ENCODE measurements at places on chromosomes 5 and 9.

DNA sequence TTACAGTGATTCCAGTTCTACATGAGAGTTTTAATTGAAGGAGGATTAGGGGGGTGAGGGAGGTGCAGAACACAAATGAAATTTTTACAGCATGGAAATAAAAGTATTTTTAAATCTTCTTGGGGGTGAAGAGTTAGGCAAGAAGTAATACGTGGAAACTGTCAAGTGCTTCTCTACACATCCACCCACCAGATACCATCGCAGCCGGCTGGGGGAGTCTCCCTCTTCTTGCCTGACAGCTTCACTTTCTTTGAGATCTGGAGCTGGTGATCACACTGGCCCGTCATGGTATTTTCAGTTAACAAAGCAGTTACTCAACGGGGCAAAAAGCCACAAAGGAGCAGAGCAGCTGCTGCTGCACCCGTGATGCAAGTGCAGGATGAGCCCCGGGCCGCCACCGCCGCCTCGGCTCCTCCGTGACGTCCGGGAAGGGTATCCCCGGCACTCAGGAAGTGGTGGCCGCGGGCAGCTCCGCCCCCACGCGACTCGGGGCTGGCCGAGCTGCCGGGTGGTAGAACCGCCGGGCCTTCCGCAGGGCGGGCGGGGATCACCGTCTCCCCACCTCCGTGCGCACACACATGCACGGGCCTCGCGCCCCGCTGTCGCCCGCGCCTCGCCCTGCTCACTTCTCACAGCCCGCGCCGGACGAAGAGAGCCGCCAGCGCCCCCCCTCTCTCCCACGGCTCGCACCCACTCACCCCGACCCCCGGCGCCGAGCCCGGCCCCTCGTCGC, 2.4 kb upstream of the NR4A3 start:
- peak; percentile 43 for DNase-seq

GRCh38 chr5:80078921-80079320, 43.8 kb downstream of the THBS4 start:
- no peak for DNase-seq

DNA sequence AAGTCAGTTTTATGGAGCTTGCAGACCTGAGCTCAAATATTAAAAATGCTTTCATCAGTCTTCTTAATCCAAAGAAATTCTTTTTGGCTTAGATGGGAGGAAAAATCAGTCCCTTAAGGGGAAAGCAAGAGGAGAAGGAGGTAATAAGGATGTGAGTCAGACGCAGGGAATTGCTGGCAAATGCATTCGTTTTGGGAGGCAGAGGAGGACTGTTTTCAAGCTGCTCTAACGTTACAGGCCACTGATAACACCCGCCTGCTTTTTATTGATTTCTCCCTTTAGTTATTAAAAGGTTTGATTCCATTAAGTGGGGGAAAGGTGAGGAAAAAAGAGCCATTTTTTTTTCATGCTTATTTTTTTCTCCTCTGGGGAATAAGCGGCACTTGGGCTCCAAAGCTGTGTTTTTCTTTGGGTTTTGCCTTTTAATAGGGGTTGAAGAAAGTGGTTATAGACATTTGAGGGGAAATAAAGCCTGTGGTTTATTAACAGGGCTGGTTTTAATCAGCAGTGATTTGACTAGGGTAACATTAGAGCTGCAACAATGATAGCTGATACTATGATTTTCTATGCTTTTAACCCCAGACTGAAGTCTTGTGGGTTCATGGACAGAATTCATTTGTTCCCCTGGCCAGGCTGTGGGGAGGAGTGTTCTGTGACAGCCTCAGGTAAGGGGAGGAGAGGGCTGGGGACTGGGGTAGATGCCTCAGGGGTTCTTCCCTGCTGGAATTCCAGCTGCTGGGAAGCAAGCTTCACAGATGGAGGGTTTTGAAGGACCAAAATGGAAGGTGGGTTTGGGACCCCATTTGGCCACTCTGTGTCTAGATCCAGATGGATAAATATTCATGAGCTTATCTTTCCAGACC, 225.2 kb downstream of the GAS1 start:
- peak; percentile 77 for DNase-seq

DNA sequence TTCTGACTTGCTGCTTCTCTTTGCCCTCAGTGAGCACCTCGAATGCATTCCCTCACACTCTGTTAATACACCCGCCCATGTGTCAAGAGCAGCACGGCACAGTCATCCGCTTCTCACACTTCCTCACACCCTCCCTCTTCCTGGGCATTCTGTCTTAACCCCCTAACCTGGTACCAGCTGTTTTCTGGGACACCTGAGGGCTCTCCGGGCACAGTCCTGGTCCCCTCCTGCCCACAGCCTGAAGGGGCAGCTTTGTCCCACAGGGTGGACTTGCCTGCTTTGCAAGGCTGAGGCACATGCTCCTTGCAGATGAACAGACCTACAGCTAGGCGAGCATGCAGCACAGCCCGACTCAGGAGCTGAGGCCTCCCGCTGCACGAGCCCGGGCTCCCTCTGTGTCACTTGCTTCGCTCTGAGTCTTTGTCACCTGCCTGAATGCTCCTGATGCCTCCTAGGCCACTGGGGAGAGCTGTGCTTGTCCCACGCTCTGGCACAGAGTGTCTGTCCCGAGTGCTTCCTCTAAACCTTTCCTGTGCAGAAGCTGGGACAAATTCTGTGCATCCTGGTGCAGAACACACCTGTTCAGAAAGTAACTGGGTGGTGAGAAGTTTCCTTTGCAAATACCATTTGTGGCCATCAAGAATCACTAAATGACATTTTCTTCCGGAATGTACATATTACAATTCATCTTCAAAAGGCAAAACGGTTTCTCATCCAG, 47.8 kb downstream of the AHRR start:
- no peak for DNase-seq

DNA sequence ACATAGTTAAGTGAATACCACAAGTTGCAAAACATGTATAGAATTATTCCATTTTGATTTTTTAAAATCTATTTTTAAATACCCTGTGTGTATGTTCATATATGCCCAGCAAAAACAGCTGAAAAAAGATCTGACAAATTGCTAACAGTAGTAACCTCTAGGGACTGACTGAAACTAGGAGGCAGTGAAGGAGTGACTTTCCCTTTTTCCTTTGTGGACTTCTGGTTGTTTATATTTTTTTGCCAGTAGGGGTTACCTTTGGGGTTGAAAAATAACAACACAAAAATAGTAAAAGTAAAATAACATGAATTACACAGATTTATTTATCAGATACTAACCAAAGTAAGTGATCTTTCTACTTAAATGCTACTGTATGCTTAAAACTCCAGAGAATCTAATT, 2.9 kb downstream of the MEGF9 start:
- no peak for DNase-seq

DNA sequence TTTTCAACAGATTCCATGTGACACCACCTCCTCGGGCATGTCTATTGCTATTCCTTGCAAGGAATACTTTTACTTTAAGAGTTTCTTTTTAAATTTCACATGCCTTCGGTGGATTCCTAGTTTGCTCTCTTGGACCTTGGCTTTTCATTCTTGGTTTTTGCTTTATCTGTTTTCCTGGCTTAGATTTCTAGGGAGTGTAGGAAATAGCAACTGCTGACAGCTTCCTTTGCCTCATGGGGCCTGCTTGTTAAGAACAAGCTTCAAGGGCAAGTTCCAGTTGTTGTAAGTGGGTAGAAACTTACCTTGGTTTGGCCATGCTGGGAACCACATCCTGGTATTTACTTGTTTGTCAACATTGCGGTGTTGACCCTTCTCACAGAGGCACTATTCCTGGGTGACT, 348.5 kb downstream of the DMAC1 start:
- no peak for DNase-seq

GRCh38 chr9:18605766-18606180, 131.8 kb downstream of the ADAMTSL1 start:
- DNase-seq, result no peak

DNA sequence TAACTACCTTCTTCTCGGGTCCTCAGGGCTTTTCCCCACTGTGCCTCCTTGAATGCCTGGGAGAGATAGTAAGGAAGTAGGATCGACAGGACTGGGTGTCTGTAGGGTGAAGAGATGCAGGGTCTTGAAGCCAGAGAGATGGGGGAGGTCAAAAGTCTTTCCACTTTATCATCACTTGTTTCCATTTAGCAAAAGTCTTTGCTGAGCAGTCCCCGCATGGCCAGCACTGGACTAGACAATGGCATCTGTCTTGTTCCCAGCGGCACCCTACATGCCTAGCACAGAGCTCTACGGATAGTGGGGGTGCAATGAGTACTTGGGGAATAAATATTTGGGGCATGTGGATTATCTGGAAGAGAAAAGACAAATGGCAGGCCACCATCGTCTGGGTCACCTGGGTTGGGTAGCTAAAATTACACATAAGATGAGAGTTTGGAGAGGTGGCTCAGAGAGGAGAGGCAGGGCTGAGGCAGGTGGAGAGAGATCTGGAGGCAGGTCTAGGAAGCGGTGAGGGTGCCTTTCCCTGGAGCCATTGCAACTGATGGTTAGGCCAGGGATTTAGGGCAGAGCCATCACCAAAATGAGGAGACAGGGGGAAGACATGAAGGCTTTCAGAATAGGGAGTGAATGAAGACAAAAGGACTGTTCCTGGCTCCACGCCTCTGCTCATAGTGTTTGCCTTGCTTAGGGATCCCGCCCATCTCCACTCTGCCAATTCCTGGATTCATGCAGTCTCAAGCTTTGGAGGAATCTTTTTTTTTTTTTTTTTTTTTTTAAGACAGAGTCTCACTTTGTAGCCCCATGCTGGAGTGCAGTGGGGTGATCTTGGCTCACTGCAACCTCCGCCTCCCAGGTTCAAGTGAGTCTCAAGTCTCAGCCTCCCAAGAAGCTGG, 250.8 kb upstream of the KLF4 start:
- DNase-seq, result no peak

GRCh38 chr9:114027863-114028465, 50.1 kb downstream of the AMBP start:
- DNase-seq, result no peak

GRCh38 chr5:136226401-136226800, 33.4 kb upstream of the SMIM32 start:
- no peak for DNase-seq

GRCh38 chr9:77588271-77588937, 59.7 kb downstream of the GNA14 start:
- DNase-seq, result no peak

DNA sequence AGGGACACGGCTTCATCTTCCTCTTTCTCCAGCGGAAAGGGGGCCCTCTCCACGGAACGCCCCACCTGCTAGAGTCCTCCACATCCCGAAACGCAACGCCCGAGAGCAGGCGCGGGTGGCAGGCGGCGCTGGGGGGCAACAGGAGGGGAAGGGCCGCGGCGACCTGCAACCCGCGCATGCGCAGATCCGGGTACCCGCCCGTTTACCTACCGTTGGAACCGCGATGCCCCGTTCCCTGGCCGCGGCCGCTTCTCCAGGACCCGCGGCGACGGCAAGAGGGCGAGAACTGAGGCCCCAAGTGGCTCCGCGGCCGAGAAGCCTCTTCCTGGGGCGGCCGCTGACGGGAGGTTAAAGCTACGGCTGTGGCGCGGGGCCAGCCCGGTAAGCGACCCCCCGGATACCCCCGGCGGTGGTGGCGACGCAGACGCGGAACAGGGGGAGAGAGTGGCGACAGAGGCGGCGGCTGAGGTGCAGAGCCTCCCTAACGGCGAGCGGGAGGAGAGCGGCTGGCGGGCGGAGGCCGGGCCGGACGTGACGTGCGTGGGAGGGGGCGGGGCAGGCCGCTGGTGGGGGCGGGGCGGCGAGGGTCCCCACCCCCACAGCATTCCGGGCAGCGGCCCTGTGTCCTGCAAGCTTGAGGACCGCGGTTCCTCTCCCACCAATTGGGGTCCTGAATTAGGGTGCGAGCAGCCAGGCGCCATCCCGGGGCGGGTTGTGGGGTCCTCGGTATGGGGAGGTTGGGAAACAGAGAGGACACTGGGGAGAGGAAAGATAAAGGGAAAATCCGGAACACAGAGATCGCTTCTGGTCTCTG, at the start of gene FAM13B:
Gene FAM13B, minus strand, starts transcription at position 508 of the 814 bp plus-strand sequence. CDS start 13,968 bp downstream, outside the sequence.
- peak; percentile 34 for DNase-seq

DNA sequence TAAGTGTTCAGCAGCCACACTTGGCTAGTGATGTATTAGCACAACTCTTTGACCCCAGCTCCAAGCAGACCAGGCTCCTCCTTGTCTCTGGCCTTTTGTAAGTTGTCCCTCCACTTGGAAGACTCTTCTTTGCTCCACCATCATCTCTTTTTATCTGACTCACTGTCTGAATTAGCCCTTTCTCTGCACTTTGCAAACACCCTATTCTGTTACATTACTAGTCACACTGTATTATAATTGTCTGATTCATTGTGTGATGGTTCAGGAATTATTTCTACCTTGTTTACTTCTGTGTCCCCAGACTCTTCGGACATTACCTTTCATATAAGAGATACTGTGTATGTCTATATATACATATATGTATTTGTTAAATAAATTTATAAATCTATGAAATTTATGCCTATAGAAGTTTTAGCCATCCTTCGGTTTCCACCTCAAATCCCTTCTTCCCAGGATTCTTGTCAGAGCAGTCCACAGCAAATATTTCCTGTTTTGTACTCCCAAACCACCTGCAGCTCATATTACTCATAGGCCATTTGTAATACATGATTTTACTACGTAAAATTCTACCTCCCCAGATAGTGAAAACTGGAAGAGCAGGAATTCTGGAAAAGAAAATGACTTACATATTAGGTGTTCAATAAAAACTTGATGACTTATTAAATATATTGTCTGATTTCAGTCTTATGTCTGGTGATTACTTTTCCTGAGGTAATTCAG, 69.0 kb downstream of the MTAP start:
- no peak for DNase-seq

- DNase-seq, result no peak
These were observed 211.1 kb downstream of the EFNA5 start for GRCh38 chr5:107459605-107460004.

GRCh38 chr9:19445452-19445851, 36.6 kb downstream of the ACER2 start:
- DNase-seq, result no peak

DNA sequence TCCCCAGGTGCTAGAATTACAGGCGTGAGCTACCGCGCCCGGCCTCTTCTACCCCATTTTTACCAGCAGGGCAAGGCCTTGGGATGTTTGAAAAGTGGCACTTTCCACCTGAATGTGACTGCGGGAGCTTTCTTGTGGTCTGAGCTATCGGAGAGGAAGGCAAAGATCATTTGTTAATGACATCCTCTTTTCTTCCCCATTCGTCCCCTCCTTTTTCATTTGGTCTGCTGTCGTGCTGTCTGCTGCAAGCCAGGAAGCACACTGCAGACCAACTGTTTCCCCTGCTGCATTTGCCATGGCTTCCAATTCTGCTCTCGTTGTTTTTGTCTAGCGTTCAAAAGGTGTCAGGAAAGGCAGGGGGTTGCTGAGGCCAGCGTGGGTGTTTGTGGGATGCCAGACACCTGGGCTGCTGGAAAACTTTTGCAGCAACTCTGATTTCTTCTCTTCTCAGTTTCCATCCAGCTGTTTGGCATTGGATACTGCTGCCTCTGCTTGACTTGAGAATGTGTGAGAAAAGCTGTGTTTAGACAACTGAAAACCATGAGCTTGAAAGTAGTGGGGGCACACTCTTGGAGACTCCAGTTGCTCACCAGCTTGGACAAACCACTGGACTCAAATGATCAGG, 196.4 kb upstream of the MSX2 start:
- no peak for DNase-seq

GRCh38 chr9:31848505-31849285, 535.7 kb upstream of the ACO1 start:
- no peak for DNase-seq

Data from HS-27A (cell line).